ENCODE measurements at places on chromosomes 2 and 18.

GRCh38 chr2:173145454-173145853 is 69.8 kb downstream of the MAP3K20 start:
- DNase-seq = no peak

- no peak for DNase-seq
Observed at GRCh38 chr2:59734743-59735142, 818.7 kb downstream of the BCL11A start.

DNA sequence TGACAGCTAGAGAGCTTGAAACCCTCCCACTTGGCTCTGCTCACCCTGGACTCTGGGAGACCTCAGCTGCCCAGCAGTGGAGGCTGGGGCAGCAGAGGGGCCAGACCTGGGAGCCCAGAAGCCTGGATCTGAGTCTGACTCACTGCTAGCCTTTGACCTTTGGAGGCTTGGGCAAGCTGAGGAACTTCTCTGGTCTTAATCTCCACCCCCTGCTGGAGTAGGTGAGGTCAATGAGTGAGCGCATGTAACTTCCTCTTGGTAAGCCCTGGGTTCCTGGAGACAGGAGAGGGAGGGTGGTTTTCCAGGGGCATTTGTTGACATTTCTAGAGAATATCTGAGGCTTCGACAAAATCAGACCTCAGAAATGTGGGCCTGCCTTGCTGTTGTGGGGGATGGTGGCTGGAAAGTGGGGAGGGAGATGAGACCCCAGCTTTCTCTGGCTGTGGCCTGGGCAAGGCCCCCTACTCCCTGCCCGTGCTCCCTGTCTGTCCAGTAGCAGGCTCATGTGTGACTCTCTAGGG is 73.0 kb upstream of the YWHAQ start:
- DNase-seq = no peak

- DNase-seq = no peak
Observed at GRCh38 chr2:45205985-45206384, 196.7 kb upstream of the SIX2 start.

DNA sequence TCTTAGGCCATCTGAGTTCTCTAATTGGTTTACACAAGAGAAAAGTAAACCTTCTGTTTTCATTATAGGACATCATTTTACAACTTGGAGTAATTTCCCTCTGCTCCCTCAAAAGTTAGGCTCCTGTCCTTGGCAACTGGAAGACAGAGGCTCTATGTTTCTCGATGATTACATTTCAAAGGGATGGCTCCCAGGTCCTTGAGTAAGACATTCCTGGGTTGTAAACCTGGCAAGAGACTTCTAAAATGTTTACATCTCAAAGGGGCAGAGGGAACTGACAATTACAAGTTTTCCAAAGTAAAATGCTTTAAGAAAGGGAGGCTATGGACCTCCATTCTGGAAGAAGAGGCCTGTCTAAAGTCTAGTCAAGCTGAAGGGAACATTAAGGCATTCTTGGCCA is 268.3 kb upstream of the REG3G start:
- no peak for DNase-seq

- DNase-seq = no peak
Observed at GRCh38 chr18:8522756-8523155, 86.5 kb upstream of the RAB12 start.

DNA sequence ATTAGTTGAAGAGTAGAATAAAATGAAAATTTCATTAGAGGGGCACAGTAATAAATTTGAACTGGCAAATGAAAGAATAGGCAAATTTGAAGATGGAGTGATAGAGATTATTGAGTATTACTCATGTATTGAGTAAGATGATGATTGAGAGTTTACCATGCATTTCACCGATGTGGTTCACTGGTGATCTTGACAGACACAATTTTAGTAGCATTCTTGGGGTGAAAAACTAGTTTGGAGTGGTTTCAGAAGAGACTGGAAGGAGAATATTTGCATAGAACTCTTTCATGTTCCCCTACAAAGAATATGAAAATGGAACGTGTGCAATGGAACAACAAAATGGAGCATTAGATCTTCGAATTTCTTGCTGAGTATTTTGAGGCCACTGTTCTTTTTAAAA is 121.4 kb downstream of the ASXL3 start:
- no peak for DNase-seq

GRCh38 chr2:224126003-224126402 is 86.9 kb upstream of the SERPINE2 start:
- no peak for DNase-seq

DNA sequence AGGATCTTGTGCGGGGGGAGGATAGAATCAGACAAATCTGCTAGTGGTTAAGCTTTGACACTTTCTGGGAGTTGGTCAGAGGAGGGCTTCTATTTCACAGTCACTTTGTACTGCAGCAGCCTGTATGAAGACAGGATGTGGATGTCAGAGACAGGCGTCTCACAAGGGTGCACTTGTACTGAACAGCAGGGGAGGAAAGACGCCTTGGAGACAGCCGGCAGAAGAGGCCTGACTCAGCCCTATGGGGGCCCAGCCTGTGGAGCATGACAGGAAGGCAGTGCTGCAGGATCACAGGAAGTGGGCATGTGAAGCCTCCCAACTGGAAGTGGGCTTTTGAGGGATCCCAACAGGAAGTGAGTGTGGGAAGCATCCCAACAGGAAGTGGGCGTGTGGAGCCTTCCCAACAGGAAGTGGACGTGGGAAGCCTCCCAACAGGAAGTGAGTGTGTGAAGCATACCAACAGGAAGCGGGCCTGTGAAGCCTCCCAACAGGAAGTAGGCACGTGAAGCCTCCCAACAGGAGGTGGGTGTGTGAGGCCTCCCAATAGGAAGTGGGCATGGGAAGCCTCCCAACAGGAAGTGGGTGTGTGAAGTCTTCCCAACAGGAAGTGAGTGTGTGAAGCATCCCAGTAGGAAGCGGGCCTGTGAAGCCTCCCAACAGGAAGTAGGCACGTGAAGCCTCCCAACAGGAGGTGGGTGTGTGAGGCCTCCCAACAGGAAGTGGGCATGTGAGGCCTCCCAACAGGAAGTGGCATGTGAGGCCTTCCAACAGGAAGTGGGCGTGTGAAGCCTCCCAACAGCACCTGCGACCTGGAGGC is 212.3 kb downstream of the SNTG2 start:
- DNase-seq = no peak

- DNase-seq = no peak
Observed at GRCh38 chr2:129464036-129464435, 515.4 kb upstream of the RAB6C start.

DNA sequence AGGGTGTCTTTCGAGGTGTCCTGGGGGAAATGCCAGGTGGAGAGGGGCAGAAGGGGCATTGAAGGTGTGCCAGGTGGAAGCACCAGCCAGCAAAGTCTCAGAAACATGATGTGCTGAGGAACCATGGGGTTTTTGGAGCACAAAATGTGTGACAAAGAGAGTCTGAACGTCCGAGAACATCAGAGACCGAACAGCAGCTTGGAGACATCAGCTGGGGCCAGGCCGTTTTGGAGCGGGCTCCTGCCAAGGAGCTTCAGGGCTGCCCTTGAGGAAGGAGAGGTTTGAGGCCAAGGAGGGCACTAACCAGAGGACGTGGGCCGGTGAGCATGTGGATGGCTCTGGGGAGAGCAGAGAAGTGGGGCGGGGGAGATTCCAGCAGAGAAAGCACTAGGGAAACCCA is 5.3 kb upstream of the MBP start:
- DNase-seq = no peak

DNA sequence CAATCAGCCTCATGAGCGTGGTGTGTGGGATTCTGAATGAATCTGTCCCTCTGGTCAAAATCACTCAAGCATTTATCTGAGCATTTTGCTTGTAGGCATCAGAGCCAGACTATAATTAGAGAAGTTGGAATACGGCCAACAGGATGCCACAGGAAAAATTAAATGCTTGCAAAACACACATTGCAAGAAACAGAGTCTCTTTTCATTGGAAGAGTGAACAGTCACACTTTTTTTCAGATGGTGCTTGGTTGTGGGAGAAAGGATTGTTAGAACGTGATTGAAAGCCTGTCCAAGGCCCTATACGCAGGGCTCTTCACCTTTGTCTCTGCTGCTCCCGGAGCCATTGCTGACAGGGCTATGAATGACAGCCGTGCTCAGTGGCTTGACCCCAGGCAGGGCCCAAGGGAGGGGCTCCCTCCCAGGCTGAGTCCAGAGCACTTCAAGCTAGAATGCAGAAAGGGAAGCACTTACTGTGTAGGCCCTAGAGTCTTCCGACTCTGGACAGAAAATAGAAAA is 59.8 kb downstream of the SNTG2 start:
- DNase-seq = no peak

DNA sequence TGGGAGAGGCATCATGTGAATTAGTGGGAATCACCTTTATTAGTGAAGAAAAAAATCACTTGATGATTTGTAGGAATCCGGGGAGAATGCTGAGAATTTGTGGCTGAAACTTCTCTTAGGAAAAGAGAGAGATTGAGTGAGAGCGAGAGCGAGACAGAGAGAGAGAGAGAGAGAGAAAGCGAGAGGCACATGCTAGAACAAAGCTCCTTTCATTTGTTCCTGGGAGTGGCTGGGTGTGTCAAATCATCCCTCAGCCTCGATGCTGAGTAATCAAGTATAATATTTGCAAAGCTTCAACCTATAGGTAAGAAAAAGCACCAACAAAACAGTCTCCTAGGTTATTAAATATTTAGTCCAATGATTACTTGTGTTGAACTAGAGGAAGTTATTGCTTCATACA is 4.4 kb upstream of the SERPINB5 start:
- no peak for DNase-seq

DNA sequence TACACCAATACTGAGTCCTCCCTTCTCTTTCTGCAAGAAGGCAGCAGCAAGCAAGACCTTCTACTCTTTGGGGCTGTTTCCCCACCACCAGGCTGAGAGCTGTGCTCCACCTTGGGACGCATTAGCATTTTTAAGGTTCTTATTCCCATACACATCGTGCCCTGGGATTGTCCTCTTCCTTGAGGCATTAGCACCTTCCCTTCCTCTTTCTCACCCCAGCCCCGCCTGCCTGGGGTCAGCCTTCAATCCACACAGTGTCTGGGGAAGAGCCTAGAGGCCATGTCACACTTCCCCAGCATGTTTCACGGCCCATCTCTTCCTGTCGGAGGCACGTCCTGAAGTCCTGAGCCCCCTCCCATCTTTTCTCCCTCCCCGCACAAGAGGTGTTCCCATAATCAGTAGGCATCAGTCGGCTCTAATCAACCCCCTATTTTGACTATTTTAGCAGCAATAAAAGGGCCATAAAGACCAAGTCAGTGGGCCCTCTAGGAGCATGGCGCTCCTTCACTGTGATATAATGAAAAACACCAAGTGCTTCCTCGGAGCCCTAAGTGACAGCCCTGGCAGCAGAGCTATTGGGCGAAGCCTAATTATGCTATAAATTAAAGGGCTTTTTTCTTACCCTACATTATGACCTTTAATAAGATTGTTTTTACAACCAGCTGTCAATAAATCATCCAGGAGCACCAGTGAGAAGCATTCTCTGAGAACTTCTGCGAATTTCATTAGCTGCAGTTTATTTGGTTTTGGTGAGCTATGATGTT is 55.0 kb upstream of the PKDCC start:
- no peak for DNase-seq
